ENCODE measurements at places on chromosomes 5 and 9.
A peak's percentile ranks its signal among the peaks of the same experiment; 100 is the strongest.

DNA sequence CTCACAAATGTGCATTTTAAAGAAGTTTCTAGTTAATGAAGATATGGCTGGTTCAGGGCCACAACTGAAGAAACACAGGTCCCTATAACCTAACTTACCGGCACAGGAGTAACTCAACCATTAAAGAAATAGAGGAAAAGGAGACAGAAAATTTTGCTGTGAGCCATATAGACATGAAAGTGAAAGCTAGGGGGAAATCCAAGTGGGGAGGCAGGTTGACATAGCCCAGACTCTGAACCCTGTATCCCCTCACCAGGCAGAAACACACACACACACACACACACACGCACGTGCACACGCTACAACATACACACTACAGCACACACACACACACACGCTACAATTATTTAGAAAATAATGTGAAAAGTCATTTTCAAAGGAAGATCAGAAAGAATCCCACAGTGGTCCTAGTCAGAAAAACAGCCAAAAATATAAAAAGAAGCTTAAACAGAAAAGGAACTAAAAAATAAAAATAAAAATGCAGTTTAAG lies 856.4 kb upstream of the CDH6 start:
- no peak for DNase-seq

- peak; percentile 87 for DNase-seq
Observed at GRCh38 chr5:126780165-126780827, 3.4 kb downstream of the LMNB1 start.

GRCh38 chr5:53940921-53941320 lies 369.5 kb downstream of the ARL15 start:
- no peak for DNase-seq

DNA sequence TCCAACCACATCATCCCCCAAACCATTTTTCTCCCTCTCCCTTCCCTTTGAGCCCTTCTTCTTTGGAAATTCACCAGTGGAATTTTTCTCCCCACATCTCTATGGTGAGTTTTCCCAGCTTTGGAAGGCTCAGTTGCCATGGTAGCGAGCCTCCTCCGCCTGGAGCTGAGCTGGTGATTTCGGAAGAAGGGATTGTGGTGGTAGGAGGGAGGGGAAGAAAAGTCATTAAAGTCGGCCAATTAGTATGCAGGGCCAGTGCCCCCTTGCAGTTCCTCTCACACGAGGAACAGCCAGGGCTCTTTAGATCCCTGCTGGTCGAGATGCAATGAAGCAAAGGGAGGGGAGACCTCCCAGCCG lies 322.0 kb downstream of the NTRK2 start:
- DNase-seq: no peak

DNA sequence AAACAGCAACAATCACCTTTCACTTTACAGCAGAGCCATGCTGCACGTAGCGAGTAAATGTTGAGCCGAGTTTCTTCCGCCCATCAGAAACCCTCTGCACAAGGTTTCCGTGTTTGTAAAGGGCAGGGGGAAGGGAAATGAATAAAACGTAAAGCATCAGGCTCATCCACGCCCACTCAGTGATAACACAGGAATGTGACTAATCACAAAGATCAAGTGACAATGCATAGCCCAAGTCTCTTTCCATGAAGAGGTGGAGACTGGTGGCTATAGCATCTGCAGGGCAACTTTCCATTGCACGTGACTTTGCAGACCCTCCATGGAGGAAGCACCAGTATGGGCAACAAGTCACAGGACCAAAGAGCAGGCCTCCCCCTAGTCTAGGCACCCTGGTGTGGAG lies 56.6 kb downstream of the CAMSAP1 start:
- no peak for DNase-seq

GRCh38 chr5:111404270-111404769 lies 108.0 kb downstream of the STARD4 start:
- DNase-seq: peak; percentile 32

DNA sequence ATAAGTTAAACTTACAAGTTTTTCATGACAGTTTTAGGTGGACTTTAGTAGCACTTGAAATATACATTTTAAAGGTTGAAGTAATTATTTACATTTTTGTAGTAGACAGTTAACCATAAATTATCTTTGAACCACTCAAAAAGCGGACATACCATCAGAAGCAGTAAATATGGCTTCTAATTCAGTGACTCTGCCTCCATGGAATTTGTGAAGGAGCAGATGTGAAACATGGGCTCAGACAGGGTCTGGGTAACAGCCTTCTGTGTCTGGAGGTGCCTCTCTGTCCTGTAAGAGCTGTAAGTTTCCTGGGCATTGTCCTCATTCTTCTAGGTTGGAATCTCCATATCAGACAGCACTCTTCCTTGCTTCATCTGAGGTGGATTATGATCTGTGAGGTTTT lies 12.4 kb downstream of the RLN2 start:
- no peak for DNase-seq

DNA sequence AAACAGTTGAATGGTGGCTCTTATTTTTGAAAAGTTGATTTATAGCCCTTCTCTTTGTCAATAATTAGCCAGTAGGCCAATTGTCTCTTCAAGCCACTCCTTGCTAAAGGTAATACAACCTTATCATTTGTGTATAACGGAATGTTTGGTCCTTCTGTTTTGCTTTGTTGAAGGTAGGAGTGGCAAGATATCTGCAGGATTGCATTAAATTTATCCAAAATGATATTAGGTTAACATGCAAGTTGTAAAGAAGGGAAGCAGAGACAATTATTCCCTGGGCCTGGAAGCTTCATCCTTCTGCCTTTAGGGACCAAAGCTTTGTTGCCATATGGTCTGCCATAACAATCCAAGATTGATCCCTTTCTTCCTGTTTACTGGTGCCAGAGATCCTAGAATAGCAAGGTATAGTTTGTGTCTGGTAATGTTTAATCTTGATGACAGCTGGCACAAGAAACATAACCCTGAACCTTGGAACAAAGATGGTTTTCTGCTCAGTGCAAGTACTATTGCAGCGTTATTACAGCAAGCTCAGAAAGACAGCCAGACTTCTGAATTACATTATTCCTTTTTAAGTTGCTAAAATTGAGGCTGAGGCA lies 15.5 kb upstream of the FSD1L start:
- no peak for DNase-seq

GRCh38 chr9:123373946-123374345 lies 17.9 kb downstream of the CRB2 start:
- no peak for DNase-seq

DNA sequence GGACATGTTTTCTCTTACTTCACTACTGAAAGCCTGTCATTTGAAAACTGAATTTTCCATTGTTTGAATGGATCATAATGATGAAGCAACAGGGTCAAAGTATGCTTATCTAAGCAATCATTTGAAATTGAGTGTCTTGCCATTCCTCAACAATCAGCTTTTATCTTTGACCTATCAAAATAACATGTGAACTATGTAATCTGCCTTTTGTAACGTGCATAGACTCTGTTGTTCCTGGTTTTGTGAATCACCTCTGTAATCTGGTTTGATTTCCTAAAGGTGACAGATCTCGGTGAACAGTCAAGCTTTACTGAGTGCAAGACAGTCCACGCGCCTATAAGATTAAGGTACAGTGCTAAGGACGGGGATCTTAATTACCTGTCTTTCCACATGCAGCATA lies 3.3 kb downstream of the MEF2C start:
- peak; percentile 21 for DNase-seq

- DNase-seq: no peak
Observed at GRCh38 chr5:169404223-169404622, 103.3 kb upstream of the SLIT3 start.

DNA sequence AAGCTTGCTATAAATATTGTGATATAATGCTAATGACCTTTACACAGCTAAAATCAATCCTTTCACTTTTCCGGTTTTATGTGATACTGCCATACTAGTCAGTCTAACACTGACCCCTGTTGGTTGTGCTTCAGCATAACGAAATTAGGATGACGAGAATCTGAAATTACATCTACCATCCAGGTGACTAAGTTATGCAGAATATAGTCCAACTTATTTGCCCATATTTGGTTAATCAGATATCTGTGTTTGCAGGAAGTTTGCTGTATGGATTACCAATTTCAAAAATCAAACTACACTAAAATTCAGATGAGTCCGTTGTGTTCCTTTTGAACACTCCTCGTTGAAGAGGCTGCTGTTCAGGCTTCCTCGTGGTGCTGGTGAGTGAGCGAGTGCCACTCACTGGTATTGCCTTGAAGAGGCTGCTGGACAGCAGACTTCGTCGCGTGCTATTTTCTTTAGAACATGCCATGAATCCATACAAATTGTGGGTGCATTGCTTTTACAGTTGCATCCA lies 32.5 kb downstream of the TENT4A start:
- DNase-seq: peak; percentile 77

DNA sequence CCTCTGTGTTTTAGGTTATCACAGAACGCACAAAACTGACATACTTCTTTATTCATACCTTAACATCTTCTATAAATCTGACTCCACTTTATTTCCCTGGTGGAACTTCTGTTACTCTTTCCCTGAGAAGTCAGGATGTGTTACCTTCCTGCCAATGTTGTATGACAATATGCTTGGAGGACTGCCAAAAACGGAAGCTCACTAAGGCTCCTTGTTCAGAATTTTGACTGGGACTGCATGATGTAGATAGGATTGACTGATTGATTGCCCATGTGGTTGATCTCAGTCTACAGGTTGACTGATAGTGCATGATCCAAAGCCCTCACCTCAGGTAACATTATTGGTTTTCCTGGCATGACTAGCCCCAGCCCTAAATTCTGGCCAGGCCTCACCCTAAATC lies 319.4 kb downstream of the TLR4 start:
- no peak for DNase-seq

- DNase-seq: no peak
Observed at GRCh38 chr5:118392491-118392890, 595.9 kb downstream of the DTWD2 start.

DNA sequence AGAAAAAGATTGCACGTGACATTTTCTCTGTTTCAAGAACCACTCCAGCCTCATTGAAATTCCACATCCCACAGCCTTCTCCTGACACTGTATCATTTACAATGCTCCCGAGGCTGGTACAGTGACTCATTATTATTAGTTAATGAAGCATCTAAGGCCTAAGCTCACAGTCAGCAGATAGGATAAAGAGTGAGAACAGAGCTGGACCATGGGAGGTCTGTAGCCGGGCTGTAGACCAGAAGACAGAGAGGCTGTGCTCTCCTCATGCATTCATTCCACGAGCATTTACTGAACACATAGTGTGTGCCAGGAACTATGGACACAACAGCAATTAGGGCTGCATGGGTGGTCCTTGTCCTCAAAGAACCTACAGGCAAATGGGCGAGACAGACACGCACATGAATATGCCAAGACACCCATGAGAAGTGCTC lies 47.3 kb upstream of the GALNT10 start:
- no peak for DNase-seq

DNA sequence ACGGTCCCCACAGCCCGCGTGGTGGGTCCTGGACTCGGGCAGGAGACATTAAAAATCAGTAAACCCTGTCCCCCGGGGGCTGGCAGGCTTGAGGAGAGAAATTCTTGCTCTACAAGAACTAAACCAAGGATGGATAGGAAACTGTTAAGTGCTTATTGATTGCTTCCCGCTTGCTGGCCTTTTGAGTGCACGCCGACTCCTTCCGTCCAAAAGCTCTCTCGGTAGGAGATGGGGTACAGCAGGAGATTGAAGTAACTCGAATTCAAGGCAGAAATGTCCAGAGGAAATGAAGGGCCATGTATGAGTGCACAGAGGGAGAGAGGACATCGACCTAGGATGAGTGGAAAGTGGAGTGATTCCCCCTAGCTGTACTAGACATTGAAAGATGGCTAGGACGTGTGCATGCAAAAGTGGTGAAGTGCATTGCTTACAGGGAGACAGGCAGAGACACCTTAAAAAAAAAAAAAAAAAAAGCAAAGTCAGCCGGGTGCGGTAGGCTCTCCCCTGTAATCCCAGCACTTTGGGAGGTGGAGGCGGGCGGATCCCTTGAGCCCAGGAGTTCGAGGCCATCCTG lies 923 bp downstream of the RECK start:
- peak; percentile 16 for DNase-seq

GRCh38 chr9:86591472-86591871 lies 237.3 kb upstream of the TUT7 start:
- no peak for DNase-seq

- no peak for DNase-seq
Observed at GRCh38 chr9:104740621-104741020, 6.9 kb upstream of the NIPSNAP3A start.

DNA sequence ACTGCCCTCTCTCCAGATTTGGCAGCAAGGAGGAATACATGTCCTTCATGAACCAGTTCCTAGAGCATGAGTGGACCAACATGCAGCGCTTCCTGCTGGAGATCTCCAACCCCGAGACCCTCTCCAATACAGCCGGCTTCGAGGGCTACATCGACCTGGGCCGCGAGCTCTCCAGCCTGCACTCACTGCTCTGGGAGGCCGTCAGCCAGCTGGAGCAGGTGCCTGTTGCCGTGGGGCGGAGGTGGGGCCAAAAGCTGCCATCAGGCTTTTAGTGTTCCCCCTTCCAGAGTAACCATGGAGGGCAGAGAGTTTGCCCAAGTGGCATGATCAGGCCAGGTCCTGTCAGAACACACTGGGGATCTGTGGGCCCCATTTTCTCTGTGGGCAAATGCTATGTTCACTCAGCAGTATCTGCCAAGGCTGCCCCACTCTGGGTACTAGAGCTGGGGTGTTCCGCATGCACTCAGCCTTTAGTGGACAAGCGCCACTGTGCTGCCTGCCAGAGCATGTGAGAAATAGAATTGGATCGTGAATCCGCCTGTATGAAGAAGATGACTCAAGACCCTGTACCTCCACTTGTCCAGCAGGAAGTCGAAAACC lies 117.1 kb downstream of the DAB2IP start:
- no peak for DNase-seq

DNA sequence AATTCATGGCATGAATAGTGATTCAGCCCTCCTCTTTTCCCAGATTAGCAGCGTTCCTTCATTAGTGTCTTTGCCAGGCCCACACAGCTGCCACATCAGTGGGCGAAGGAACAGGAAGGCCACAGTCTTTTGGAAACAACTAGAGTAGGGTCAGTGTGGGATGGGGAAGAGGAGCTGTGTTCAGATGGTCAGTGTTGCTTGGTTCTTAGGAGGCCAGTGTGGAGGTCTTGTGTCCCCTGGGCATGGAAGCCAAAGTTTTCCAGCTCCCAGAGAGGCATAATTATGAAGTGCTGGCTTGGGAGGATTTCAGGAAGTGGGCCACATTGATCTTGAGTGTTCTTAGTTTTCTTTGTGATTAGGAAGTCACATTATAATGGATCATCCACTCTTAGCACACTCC lies 269.6 kb downstream of the PSAT1 start:
- no peak for DNase-seq

- no peak for DNase-seq
Observed at GRCh38 chr5:163303718-163304117, 133.7 kb upstream of the CCNG1 start.

GRCh38 chr9:124468061-124468740 lies 17.9 kb downstream of the ADGRD2 start:
- DNase-seq: no peak

- no peak for DNase-seq
Observed at GRCh38 chr5:113167985-113168384, 191.4 kb downstream of the DCP2 start.

DNA sequence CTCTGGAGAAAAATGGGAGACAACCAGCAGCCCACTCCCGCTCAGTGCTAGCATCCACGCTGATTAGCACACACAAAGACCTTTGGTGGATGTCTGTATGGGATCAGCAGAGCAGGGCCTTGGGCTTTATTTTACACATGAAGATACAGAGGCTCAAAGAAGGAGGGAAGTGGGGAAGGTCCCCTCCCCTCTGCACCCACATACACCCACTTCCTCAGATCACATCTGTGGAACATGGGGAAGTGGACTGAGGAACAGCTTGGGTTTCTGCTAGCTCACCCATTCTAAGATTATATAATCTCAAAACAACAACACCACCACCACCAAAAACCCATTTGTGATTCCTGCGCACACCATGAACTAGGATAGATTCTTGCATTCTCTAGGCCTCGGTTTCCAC lies 14.0 kb downstream of the GGTA1 start:
- DNase-seq: no peak

All from SK-MEL-5 (cell line).